ENCODE measurements at places on chromosomes 1 and 21. TPM values are rescaled to one million over a fixed set of nuclear protein-coding genes. Genes with fewer than 3 reads are reported as not detected.
A peak's percentile ranks its signal among the peaks of the same experiment; 100 is the strongest.

Gene SLC9C2
- total RNA-seq = not detected

Gene PPIAL4G
- not detected for total RNA-seq

Gene TDRD10
- 2.9 TPM for total RNA-seq

Gene RAB42
- total RNA-seq = 0.34 TPM

Gene TGFB2
- 1.3 TPM for total RNA-seq

Gene PLEKHN1
- total RNA-seq = not detected

- no peak for DNase-seq
Measured at GRCh38 chr1:26724926-26725325, 29.1 kb downstream of the ARID1A start.

DNA sequence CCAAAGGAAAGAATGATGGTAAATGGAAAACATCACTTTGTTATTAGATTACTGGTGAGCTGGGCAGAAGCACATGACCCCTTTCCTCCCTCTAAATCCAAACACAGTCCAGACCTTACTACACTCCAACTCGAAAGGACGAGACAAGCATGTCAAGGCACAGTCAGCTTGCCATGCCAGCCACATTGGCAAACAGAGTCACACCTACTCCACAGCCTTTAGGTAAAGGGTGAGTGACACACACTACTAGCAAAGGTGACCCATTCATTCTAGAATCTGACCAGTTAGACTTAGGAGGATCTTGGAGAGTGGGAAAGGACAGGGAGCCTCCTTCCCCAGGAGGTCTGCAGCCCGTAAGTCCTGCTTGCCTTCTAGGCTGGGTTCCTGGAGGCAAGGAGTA lies 3.0 kb downstream of the SLC44A3 start:
- DNase-seq = no peak

DNA sequence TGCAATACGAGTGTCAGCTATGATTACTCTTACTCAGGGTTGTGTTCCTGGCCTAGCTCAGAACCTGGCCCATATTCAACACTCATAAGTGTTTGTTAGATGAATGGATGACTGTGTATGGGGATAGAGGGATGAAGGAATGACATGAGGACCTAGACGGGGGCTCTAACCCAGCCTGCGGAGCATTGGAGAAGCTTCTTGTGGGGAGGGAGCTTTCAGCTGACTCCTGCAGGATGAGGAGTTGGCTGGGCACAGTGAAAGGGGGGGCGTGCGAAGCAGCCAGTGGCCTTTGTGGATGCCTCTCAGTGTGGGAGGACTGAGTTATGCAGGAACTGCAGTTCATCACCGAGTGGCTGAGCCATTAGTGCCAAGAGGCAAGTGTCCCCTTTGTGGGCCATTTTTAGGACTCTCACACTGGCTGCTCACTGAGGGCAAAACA lies 1.2 kb upstream of the EXTL1 start:
- DNase-seq = peak; percentile 73

- peak; percentile 21 for DNase-seq
Measured at GRCh38 chr1:198556971-198557370, 16.5 kb upstream of the ATP6V1G3 start.

DNA sequence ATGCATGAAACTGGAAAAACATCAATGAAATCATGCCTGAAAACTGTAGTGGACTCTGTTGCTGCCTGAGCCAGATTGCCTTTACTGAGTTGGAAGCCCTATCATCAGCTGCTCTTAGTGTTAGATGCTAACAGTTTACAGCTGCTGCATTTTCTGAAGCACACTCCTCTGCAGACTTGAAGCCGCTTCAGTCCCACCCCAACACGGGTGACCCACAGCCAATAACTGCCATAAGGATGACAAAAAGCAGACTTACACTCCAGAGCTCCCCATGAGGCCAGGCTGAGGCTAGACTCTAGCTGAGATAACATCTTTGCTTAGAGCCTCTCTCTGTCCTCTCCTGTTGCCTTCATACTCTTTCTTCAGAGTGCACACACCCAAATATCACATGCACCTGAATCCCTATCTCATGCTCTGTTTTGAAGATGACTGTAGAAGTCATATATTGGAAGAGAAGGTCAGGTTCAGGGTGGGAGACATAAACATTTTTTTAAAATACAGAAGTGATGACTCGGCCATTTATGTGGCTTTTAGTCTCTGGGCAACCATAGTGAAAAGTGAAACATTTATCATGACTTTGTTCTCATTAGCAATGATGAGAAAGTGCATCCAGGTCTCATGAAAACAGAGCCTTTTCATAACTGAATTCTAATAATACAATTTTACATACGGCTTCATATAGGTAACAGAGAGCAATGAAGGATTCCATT lies 161.0 kb downstream of the KCNK2 start:
- no peak for DNase-seq

GRCh38 chr21:35084869-35085268 lies 35.8 kb upstream of the RUNX1 start:
- DNase-seq = no peak

DNA sequence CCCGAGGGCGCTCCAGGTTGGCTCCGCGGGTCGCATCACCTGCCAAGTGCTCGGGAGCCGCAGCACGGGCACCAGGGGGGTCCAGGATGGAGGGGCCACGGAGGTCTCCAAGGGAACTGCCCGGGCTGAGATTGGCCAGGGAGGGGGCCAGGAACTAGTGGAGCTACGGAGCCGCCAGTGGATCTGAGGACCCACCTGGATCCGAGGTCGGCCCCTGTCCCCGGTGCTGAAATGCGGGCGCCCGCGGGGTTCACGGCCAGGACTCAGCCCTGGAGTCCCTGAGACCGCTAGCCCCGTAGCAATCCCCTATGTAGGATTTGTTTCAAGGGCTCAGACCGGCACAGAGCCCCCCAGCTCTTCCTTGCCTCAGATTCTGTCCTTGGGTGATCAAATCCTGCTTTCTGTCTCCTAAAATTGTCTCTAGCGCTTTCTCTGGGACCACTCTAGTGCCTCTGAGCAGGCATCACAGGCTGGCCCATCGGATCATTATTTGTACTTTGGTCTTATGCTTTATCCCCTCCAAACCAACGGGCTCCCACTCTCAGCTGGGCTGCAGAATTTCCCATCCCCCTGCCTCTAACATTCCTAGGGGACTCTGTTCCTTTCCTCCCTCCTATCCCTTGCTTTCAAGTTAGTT lies 27.3 kb downstream of the KIAA2013 start:
- no peak for DNase-seq

- no peak for DNase-seq
Measured at GRCh38 chr1:169694304-169695075, 16.9 kb downstream of the SELL start.

- no peak for DNase-seq
Measured at GRCh38 chr1:109501644-109502363, 7.7 kb downstream of the AMIGO1 start.

GRCh38 chr1:182392050-182393028 lies 749 bp upstream of the GLUL start:
- peak; percentile 71 for DNase-seq

DNA sequence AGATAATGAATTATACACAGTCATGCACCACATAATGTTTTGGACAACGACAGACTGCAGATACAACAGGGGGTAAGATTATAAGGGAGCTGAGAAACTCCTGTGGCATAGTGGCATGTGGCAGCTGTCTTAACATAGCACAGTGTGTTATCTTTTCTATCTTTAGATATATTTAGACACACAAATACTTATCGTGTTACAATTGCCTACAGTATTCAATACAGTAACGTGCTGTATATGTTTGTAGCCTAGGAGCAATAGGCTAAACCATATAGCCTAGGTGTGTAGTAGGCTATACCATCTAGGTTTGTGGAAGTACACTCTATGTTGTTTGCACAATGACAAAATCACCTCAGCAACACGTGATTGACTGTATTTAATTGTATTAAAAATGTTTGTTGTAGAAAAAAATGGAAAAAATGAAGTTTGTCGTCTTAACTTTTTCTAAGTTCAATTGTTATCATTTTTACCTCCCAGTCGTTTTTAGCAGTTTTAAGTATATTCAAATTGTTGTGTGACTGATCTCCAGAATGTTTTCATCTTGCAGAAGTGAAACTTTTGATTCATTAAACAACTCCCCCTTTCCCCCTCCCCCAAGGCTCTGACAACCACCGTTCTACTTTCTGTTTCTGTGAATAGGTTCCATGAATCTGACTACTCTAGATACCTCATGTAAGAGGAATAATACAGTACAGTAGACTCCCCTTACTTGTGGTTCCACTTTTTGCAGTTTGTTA lies 351.0 kb upstream of the B3GALT2 start:
- no peak for DNase-seq

DNA sequence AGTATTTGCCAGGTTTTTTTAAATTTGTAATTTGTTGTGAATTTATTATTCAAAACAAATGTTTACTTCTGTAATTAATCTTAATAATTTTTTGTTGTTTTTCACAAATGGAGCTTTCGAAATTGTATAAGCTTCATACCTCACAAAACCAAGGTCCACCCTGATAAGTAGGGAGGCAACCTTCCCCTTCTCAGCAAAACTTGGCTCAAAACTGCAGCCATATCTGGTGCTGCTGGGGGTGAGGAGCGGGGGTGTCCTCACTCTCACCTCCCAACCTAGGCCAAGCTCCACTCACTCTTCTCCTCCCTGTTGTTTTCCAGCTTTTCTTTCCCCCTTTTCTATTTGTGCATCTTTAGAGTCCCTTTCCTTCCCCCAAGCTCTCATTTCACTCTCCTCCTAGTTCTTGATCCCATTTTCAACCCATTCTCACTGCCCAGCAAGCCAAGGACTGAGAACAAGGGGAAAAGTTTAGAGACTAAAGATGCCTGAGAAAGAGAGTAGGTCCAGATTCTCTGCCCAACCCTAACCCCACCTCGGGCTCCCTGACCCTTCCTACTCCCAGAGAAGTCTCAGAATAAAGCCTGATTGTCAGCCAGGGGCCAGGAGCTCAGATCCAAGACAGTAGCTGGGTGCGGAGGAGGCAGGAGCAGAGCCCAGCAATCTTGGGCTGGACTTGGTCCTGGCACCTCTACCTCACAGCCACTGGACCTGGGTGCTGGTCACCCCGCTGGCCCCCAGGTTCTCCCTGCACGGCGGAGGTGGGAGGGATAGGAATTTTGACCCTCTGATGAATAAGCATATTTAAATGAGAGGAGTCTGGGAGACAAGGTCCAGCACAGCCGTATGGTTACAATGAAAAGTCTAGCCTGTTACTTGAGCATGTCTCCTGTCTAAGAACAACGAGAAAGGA lies 8.3 kb upstream of the CFAP45 start:
- no peak for DNase-seq

DNA sequence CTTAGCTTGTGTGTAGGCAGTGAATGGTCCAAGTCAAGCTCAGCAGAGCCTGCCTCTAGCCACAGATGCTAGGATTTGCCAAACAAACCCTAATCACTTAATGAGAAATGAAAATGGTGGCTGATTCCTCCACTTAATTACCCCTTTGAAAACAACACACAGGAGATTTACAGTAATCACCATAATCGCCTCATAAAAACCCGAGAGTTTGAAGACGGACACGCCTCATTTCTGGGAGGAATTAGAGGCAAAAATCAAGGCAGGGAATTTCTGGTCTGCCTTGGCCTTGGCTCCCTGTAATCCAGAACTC lies 16.3 kb upstream of the FOXE3 start:
- no peak for DNase-seq

DNA sequence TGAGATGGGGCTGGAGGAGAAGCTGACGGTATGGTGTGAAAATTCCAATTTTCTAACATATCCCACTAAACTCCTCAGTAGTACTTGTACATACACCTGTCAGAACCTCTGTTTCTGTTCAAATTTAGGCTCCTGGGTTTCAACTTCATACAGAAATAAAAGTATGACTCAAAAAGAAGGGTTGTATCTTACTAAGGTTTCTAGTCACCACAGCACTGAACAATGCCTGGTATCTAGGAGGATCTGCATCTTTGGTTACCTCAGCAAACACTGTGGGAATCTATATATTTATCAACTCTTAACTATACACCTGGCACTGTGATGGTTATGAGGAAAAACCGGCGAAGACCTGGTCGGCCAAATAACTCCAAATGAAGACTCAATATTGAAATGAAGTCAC lies 13.8 kb downstream of the RBM34 start:
- DNase-seq = no peak

DNA sequence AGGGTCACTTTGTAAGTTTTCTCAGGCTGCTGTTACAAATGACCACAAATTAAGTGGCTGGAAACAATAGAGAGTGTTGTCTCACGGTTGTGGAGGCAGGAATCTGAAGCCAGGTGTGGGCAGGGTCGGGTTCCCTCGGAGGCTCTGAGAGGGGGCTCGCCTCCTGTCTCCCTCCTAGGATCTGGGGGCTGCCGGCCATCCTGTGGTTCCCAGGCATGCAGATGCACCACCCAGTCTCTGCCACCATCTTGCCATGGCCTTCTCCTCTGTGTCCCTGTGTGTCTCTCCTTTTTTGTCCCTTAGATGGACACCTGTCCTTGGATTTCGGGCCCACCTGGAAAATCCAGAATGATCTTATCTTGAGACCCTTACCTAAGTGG lies 4.8 kb downstream of the TP73 start:
- DNase-seq = no peak

- DNase-seq = no peak
Measured at GRCh38 chr1:3749512-3749911, 2.7 kb upstream of the CCDC27 start.

GRCh38 chr1:183293241-183293640 lies 107.2 kb downstream of the LAMC2 start:
- no peak for DNase-seq

DNA sequence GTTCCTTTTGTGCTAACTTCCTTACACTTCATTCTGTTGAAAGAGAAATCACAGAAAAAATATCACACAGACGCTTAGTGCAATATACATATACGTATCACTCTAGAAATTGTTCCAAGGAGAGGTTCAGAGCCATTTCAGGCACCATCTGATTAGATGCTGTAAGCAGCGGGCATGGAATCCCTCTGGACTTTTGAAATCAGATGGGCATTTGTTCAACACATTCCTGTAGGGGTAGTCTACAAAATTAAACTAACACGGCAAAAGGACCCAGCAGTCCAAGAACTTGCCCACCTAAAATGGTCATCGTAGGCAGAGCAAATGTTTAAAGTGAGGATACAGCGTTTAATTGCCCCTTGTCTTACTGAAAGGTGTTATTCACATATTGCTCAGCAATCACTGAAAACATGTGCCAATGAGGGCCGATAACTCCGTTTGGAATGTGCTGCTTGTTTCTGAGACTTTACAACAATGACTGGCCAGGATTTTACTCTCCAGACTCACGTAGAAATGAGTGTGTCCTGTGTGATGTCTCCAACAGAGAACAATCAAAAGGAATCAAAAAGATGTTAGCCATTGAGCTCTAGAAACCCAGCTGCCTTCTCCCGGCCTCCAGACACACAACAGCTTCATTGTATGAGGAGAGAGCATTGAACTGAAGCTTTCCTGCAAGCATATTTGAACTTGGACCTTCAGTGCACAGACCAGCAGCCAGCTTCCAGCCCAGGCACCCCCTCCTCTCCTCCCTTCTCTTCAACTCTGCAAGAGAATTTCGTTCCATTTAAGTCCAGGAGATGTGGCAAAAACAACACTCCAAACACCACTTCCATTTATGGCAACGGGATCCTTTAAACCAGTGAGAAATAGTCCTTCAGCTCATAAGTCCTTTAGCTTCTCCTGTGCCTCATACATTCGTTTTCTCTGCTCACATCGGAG lies 32.1 kb upstream of the ADORA3 start:
- DNase-seq = no peak

- DNase-seq = no peak
Measured at GRCh38 chr1:59805554-59805953, 9.2 kb upstream of the HOOK1 start.
